ENCODE measurements at places on chromosomes 2 and 18.
A peak's percentile ranks its signal among the peaks of the same experiment; 100 is the strongest.

- DNase-seq: no peak
Observed at GRCh38 chr2:9646196-9647030, 15.6 kb upstream of the YWHAQ start.

DNA sequence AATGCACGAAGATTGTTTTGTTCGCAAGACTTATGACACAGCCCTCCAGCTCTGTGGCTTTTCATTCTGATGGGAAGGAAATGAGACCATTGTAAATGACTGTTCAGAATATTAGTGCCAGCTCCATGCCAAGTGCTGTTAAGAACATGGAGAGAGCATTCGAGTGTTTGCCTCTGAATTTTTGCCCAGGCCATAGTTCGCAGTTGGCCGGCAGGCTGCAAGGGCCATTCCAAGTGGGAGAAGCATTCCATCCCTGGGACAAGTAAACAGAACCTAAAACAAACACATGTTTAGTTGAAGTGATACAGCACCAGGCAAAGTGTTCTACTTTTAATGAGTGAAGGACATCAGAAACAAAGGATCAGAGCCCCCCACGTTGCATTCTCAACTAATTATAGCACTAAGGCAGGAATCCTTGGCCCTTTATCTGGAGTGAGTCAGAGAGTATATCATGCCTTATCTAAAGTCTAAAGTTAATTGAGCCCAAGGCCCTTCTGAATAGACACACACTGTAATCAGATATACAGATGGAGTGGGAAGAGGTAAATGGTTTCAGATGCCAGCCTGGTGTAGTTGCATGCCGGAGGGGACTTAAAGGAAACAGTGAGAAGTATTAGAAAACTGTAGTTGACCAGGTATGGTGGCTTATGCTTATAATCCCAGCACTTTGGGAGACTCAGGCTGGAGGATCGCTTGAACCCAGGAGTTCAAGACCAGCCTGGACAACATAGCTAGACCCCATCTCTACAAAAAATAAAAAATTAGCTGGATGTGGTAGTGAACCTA is 53.3 kb downstream of the NEDD4L start:
- no peak for DNase-seq

GRCh38 chr2:55616551-55617174 is 759 bp downstream of the PPP4R3B start:
- DNase-seq: peak; percentile 37

DNA sequence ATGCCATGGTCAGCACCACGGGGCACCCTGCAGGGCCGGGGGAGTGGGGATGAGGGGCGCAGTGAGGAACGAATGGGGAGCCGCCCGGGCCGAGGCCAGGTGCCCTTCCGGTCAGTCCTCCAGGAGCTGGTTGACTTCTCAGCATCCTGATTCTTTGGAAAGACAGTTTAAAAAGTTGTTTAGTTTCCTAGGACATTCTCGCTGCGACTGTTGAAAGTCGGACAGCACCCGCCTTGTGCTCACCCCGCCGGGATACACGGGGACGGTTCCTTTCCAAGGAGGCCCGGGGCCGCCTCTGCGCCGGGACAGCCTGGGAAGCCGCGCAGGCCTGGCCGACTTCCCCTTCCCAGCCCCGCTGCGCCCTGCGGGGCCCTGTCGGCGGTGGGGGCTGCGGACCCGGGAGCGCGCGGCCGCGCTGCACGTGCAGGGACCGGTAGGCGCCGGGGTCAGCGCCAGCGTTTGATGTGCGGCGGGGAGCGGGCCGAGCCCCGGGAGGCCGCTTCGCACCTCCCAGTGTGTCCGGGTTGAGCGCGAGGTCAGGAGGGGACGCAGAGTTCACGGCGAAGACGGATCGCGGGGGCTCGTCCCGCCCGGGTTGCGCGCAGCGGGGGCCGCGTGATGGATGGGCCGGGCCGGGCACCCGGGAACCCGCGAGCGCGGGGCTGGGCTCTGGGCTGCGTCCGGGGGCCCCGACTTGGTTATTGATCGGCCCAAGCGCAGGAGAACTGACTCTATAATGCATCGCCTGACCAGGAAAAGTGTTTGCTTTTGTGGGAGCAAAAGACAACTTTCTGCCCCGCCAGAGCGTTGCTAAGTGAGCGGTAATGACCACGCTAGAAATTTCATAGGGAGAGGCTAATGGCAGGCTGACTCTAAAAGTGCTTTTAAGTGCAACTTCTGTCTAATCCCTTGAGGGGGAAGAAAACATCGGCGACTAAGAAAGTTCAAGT is 28.0 kb upstream of the SMIM21 start:
- no peak for DNase-seq

DNA sequence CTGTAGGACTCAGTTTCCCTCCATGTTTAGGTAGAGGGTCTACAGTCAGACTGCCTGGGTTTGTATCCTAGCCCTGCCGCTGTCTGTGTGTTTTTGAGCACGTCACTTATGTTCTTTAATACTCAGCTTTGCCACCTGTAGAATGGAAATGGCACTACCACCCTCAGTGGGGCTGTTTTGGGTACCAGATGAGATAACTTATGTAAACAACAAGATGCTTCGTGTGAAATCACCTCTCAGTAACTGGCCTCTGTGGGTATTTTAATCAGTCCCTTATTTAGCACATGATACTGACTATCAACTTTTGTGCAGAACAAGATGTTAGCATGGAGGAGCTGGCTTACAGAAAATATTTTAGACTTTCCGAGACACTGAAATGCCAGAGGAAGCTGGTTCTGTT is 296.0 kb downstream of the LRRTM1 start:
- no peak for DNase-seq

- no peak for DNase-seq
Observed at GRCh38 chr2:220871909-220872308, 700.2 kb downstream of the EPHA4 start.

DNA sequence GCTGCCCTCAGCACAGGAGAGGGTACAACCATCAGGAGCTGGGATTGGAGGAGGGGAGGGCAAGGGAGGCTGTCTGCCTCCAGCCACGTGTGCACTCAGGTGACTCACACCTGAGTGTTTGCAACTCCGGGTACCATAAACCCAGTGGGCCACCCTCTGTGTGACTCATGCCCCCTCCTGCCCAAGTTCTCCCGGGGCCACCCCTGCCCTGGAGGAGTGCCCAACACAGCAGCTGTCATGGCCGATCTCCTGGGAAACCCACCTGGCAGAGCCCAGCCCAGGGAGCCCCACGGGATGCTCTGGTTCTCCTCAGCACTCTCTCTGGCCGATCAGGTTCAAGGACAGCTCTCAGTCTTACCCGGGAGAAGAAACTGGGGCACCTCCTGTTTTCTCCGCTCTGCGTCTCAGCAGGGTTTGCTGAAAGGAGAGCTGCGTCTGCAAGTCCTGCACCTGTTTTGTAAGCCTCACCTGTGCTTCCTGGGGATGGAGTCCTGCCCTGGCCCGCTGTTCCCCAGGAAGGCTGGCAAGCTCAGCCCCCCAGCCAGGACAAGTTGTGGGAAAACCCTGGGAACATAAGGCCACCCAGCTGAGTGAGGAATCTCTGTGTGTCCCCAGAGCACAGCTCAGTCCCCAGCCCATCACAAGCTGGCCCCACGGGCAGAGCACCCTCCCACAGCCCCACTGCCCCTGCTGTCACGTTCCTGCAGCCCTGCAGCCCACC is 44.0 kb upstream of the UBE2F start:
- no peak for DNase-seq

DNA sequence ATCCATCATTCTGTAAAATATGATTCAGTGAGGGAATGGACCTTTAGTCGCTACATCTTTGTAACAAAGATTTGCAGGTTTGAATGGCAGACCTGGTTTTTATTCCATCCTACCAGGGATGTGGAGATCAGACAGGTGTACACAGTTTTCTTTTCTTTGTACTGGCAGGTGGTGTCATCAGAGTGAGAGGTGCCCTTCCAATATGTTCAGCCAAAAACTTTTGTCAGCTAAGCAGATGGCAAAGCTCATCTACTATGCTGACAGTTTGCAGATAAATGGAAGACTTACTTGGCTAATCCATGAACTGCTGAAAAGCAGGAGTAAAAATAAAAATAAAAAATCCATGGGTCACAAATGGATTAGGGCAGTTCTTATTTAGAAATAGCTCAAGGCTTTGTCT is 185.5 kb upstream of the DOK6 start:
- no peak for DNase-seq

DNA sequence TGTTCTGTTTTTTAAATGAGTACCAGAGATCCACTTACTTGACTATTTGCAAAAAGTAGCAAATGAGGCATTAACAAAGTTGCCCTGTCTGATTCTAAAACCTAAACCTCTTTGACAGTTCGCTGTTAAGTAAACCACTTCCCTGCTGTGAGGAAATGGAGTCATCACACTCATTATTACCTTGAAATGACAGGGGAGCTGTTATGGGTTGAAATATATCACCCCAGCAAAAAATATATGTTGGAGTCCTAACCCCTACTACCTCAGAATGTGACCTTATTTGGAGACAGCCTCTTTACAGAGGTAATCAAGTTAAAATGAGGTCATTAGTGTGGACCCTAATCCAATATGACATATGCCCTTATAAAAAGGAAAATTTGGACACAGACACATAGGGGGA is 36.1 kb downstream of the DHRS9 start:
- DNase-seq: no peak

GRCh38 chr2:10235099-10235908 is 67.4 kb upstream of the HPCAL1 start:
- no peak for DNase-seq

- DNase-seq: no peak
Observed at GRCh38 chr2:221915926-221916325, 343.8 kb upstream of the EPHA4 start.

GRCh38 chr2:228373191-228373590 is 191.7 kb upstream of the SPHKAP start:
- DNase-seq: no peak

- DNase-seq: no peak
Observed at GRCh38 chr2:64929333-64929732, 59.9 kb upstream of the SLC1A4 start.
